ENCODE measurements at places on chromosomes 12 and 14.
A peak's percentile ranks its signal among the peaks of the same experiment; 100 is the strongest.

DNA sequence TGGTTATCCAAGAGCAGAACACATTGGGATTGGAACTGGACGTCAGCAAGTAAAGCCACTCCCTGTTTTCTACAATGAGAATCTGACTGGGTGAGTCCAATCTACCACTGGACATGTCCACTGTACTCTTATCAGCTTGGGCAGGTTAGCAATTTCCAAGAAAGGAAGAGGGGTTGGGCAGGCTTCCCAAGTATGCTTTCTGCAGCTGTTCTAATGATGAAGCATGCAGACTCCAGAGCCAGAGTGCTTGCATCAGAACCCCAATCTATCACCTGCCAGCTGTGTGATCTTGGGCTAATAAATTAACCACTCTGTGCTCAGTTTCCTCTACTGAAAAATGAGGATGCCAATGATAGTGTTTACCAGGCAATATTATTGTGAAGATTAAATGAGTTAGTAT is 92.0 kb downstream of the EMP1 start:
- no peak for DNase-seq
- no peaks in the 10 kb centered on the region for H3K27me3 ChIP-seq
- H3K4me3 ChIP-seq, result no peak overlapping the region
- H3K27ac ChIP-seq, result no peak overlapping the region
- no peaks in the 10 kb centered on the region for H3K4me1 ChIP-seq

GRCh38 chr12:52007158-52007921 is 594 bp downstream of the TAMALIN start:
- no peaks in the 10 kb centered on the region for H3K27me3 ChIP-seq
- peak; percentile 29 for DNase-seq
- H3K4me1 ChIP-seq, result peaks cover 19% of the 10 kb centered on the region
- peak overlapping the region; percentile 71 for H3K4me3 ChIP-seq
- peaks cover 6% of the 10 kb centered on the region for H3K36me3 ChIP-seq
- H3K27ac ChIP-seq, result peak overlapping the region; percentile 67

GRCh38 chr14:102929241-102930137 is 7.0 kb downstream of the AMN start:
- no peaks in the 10 kb centered on the region for H3K36me3 ChIP-seq
- H3K27me3 ChIP-seq, result peaks cover 4% of the 10 kb centered on the region
- no peak overlapping the region for H3K4me3 ChIP-seq
- no peak overlapping the region for H3K27ac ChIP-seq
- H3K4me1 ChIP-seq, result peaks cover 12% of the 10 kb centered on the region
- DNase-seq, result no peak

DNA sequence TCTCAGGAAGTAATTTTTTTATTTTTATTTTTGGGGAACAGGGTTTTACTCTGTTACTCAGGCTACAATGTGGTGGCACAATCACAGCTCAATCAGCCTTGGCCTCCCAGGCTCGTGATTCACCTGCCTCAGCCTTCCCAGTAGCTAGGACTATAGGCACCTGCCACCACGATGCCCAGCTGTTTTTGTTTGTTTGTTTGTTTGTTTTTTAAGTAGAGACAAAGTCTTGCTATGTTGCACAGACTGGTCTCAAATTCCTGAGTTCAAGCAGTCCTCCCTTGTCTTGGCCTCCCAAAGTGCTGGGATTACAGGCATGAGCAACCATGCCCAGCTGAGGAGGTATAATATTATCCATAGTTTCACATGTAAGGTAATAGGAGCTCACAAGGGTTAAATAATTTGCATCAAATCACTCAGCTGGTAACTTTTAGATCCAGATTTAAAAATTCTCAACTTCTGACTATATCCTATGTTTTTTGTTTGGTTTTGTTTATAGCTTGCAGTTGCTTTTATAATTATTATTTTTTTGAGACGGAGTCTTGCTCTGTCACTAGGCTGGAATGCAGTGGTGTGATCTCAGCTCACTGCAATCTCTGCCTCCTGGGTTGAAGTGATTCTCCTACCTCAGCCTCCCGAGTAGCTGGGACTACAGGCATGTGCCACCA is 629.3 kb downstream of the DIO2 start:
- H3K27me3 ChIP-seq, result no peaks in the 10 kb centered on the region
- no peaks in the 10 kb centered on the region for H3K4me1 ChIP-seq
- DNase-seq, result no peak

GRCh38 chr12:61161961-61162360 is 1098.2 kb upstream of the USP15 start:
- H3K4me3 ChIP-seq, result no peak overlapping the region
- no peaks in the 10 kb centered on the region for H3K36me3 ChIP-seq
- H3K27me3 ChIP-seq, result no peaks in the 10 kb centered on the region

DNA sequence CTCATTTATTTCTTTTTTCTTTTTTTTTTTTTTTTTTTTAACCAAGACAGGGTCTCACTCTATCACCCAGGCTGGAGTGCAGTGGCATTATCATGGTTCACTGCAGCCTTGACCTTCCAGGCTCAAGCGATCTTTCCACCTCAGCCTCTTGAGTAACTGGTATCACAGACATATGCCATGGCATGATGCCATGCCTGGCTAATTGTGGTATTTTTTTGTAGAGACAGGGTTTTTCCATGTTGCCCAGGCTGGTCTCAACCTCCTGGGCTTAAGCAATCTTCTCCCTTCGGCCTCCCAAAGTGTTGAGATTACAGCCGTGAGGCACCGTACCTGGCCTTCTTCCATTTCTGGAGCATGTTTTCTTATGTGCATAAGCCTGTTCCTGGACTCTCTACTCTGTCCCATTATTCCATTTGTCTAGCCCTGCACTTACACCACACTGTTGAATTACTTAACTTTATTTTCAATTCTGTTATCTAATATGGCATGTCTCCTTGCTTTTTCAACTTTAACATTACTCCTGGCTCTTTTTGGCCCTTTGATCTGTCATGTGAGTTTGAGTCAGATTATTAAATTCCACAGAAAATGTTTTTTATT is 47.9 kb upstream of the PTGDR start:
- H3K27ac ChIP-seq, result no peak overlapping the region
- no peak for DNase-seq
- no peak overlapping the region for H3K4me3 ChIP-seq
- H3K4me1 ChIP-seq, result peaks cover 7% of the 10 kb centered on the region
- H3K27me3 ChIP-seq, result no peaks in the 10 kb centered on the region

GRCh38 chr12:16530268-16530850 is 75.6 kb downstream of the LMO3 start:
- no peaks in the 10 kb centered on the region for H3K4me1 ChIP-seq
- no peak for DNase-seq
- no peaks in the 10 kb centered on the region for H3K27me3 ChIP-seq
- no peak overlapping the region for H3K4me3 ChIP-seq
- H3K27ac ChIP-seq, result no peak overlapping the region

DNA sequence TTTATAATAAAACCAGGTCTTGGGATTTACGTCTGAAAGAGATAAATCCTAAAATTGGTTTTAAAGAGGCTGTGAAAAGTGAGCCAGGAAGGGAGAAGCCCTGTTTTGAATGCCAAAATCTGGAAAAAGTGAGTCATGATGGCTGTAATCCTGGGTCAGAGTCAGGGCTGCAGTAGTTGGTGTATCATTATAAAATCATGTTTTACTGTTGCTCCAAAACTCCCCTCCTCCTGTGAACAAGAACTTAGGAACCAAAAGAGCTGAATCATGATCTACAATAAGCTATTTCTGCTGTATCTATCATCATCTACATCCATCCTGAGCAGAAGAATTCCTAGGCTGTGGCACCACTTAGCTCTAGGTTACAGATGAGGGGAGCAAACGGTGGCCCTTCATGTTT is 79.3 kb downstream of the LMO3 start:
- H3K4me1 ChIP-seq, result no peaks in the 10 kb centered on the region
- H3K27me3 ChIP-seq, result no peaks in the 10 kb centered on the region
- H3K27ac ChIP-seq, result no peak overlapping the region
- no peak for DNase-seq
- H3K36me3 ChIP-seq, result no peaks in the 10 kb centered on the region

DNA sequence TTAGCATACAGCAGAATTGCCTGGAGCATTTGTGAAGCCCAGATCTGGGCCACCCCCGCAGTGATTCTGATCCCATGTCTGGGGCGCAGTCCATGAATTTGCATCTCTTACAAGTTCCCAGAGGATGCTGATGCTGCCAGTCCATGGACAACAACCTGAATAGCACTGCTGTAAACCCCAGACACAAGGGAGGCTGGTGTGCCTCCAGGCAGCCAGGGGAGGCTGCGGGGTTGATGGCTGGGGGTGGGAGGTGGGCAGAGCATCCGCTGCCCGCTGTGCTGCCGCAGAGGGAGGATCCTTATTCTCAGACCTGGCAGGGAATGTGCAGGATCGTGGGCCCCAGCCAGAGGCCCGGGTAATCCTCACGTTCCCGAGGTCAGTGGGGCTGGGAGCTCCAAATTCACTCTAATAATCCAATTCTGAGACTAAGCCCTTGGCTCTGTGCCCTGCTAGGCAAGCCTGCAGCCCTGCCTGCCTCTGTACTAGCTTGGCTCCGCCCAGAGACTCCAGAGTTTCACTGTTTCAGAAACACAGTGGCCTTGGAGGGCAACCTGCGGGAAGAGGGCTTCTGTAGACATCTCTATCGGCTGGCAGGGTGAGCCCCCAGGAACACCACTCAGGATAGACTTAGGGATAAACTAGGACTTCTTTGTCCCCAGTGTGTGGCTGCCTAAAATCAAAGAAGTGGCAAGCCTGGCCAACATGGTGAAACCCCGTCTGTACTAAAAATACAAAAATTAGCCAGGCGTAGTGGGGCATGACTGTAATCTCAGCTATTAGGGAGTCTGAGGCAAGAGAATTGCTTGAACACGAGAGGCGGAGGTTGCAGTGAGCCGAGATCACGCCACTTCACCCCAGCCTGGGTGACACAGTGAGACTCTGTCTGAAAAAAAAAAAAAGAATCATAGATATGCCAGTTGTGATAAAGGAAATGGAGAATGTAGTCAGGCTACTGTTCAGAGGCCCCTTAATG is 17.8 kb upstream of the MLEC start:
- DNase-seq, result no peak
- H3K27ac ChIP-seq, result no peak overlapping the region

- H3K27ac ChIP-seq, result no peak overlapping the region
- H3K4me1 ChIP-seq, result no peaks in the 10 kb centered on the region
- no peaks in the 10 kb centered on the region for H3K27me3 ChIP-seq
- no peak for DNase-seq
These were observed 12.8 kb upstream of the ZDHHC22 start for GRCh38 chr14:77154421-77154820.

- H3K27me3 ChIP-seq, result no peaks in the 10 kb centered on the region
- H3K27ac ChIP-seq, result no peak overlapping the region
- no peak overlapping the region for H3K4me3 ChIP-seq
- no peaks in the 10 kb centered on the region for H3K4me1 ChIP-seq
- DNase-seq, result no peak
- no peaks in the 10 kb centered on the region for H3K36me3 ChIP-seq
These were observed 37.9 kb downstream of the LRRK2 start for GRCh38 chr12:40262657-40263056.

All from CD8-positive, alpha-beta memory T cell (primary cell).